ENCODE measurements at places on chromosomes 7 and 10.
A peak's percentile ranks its signal among the peaks of the same experiment; 100 is the strongest.

GRCh38 chr7:38703093-38703492, 71.9 kb upstream of the AMPH start:
- DNase-seq: no peak

DNA sequence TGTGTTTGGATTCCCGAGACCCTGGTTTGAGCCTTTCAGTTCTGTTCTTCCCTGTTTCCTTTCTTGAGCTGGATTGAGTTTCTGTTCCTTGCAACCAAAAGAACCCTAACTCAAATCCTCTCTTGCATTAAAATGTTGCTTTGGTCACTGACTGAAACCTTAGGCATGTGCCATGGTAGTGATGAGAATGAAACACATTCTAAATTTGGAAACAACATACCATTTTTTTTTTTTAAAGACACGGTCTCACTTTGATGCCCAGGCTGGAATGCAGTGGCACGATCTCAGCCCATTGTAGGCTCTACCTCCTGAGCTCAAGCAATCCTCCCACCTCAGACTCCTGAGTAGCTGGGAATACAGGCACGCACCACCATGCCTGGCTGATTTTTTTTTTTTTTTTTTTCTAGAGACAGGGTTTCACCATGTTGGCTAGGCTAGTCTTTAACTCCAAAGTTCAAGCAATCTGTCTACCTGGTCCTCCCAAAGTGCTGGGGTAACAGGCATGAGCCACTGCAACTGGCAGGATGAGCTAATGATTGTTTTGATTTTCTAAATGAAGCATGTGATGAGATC, 8.4 kb downstream of the THAP5 start:
- DNase-seq: no peak

GRCh38 chr7:104294291-104294690, 34.1 kb upstream of the LHFPL3 start:
- no peak for DNase-seq

DNA sequence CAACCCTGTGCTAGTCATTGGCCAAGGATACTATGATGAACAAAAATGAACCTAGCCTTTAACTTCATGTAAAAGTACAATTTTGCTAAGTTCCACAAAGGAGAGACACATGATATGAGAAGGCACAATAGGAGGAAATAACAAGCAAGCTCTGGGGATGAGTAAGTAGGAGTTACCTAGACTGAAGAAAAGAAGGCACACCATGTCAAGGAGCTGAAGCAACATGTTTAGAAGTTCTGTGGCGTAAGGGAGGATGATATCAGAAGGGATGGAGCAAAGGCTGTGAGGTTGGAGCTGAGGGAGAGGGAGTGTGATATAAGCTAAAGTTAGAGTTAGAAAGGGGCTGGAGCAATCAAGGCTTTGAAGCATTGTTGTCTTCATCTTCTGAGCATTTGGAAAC, 25.6 kb downstream of the KIFBP start:
- no peak for DNase-seq

DNA sequence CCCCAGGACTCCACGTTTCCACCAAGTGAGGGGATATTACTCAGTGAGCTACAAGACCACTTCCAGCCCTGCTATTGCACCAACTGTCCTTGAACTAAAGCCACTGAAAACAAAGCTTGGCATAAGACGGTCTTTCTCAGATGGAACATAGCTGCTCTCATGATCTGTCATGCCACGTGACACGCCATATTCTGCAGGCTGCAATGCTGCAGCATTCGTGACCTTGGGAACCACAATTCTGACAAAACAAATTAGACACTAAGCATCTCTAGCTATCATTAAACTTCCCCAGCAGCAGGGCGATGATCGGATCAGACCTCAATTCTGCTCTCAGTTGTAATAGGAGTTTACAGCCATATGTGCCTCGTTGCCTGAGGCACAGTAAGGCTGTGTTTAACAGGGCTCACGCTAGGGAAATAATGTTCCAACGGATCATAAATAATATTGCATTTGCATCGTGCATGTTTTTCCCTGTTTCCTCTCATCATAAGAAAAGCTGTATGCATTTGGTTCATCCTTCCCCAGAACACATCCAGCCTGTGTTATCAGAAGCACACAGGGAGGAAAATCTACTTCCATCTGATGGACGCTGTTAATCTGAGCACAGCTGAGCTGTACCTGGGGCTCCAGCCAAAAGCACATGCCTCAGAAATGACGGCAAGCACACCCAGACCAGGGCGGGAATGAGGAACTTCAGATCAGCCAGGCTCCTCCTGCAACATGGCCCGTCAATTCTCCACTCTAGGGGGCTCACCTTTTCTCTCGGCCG, 38.6 kb upstream of the CNPY1 start:
- peak; percentile 68 for DNase-seq

DNA sequence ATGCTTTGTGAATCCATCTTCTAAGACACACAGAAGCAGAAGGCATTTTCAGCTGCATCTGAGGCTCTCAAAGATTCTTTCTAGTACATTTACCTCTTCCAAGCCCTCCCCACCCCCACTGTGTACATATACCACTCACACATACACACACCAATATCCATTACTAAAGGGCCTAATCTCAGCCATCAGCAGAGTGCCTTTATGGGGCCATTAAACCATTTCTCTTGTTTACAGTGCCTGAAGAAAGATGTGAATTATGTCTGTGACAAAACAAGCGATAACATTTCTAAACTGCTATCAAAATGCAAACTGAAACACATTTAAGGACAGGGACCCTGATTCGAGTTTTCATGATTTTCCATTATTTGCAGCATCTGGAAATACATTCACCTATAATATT, 40.0 kb downstream of the ETV1 start:
- no peak for DNase-seq

- DNase-seq: no peak
Observed at GRCh38 chr7:151462306-151462779, 22.4 kb upstream of the CRYGN start.

DNA sequence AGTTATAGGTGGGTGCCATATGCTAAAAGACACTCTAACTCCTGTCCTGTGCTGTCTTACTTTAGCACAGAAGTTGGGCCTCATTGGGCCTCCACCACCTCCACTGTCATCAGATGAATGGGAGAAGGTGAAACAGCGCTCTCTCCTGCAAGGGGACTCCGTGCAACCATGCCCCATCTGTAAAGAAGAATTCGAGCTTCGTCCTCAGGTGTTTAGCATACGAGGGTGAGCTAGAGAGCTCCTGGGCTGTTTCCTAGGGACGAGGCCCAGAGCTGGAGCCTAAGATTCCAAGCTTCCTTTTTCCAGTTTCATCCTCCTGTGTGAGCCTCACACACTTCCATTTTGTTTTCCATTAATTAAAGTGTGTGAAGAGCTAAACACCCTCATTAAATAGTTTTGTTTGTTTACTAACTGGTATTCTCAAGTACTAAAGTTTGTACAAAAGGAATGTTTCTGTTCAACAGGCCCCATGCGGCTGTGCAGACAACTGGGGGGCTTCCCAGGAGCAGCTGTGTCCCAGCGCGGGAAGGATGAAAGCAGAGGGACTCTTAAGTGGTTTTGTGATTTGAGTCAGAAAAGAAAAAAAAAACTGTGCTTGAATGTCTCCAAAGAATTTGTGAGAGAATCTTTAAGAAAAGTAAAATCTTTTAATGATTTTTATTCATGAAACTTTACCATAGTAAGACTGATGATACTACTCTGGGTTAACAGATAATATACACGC, 14.1 kb downstream of the RNF32 start:
- DNase-seq: no peak

DNA sequence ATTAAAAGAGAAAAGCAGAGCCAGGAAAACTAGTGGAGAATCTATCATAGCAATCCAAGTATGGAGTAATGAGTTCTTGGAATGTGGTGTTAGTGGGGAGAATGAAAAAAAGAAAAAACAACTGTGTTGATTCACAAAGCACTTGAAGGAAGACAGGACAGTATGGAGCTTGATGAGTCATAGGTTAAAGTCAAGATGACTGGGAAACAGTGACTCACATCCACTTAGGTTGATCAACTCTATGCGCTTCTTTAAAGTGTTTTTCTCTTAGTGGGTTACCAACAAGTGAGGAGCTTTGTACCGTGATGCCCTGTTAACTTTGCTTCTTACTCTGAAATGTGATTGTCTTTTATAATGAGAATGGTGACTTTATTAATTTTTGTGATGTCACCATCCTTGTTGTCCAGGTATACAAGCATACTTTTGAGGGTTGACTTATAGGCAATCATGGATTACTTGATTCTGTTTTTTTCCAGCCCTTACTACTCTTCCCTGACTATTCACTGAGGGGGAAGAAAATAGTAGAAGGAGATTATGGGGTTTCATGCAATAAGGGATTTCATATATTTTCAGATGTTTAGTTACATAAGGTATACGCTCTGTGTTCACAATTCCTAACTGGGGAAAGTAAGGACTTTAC, 32.1 kb upstream of the MDFIC start:
- DNase-seq: peak; percentile 75

GRCh38 chr10:77144656-77145055, 493.0 kb downstream of the KCNMA1 start:
- no peak for DNase-seq

GRCh38 chr7:121604627-121605316, 208.7 kb upstream of the FAM3C start:
- DNase-seq: no peak

GRCh38 chr10:30671026-30671616, 41.6 kb upstream of the LYZL2 start:
- peak; percentile 17 for DNase-seq

- no peak for DNase-seq
Observed at GRCh38 chr7:55073976-55074528, 55.2 kb downstream of the EGFR start.

GRCh38 chr7:115805458-115805857, 225.1 kb downstream of the TFEC start:
- DNase-seq: no peak

GRCh38 chr7:106178593-106179134, 66.6 kb upstream of the SYPL1 start:
- DNase-seq: no peak

GRCh38 chr7:1566687-1567048, 3.2 kb downstream of the PSMG3 start:
- no peak for DNase-seq

- DNase-seq: no peak
Observed at GRCh38 chr7:574661-575395, 55.2 kb upstream of the PDGFA start.

All from HL-60 (cell line).